PC-3 (cell line): ENCODE measurements at places on chromosomes 6 and 20.

GRCh38 chr20:57375652-57376230 lies 15.5 kb upstream of the RBM38 start:
- DNase-seq = no peak

DNA sequence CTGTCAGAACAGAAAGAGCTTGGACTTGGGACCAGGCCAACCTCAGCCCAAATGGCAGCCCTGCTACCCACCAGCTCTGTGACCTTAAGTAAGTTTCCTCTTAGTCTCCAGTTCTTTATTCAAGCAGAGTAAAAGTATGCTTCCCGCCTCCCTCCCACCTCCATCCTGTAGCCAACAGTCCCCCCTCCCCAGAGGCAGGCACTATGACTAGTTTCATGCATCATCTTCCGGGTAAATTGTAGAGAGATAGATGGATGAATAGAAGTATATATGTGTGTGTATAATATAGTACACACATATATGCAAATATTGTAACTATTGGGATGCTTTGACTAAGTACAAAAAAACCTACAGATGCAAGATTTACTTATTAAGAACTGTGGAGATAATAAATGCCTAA lies 39.5 kb upstream of the B4GALT5 start:
- DNase-seq = peak; percentile 63

GRCh38 chr20:63856098-63856511 lies 5.2 kb upstream of the ABHD16B start:
- DNase-seq = no peak

DNA sequence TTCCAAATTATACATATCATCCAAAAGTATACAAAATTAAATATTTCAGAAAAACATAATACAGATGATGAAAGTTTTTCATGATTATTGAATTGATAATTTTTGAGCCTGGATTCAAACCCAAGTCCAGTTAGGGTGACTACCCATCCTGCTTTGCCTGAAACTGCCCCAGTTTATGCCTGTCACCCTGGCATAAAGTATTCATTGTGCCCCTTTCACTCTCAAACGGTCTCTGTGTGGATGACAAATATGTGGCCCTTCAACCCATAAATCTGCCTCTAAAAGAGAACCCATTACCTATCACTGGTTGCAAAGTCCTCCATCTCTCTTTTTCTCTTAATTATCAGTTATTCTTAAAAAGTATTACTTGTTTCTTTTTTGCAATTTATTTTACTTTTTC lies 553.7 kb upstream of the JARID2 start:
- no peak for DNase-seq

DNA sequence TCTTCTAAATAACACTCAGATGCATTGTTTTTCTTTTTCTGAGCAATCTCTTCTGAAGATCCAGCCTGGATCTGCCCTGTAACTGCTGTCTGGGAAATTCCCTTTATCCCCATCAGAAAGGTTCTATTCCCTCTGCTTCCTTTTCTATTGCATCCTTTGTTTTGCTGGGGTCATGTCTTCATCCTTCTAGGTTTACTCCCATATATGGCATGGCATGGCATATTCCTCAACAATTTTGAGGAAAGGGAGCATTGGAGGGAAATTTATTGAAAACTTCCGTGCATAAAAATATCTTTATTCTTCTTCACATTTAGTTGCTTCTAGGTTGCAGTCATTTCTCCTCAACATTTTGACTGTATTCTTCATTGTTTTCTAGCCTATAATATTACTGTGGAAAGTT lies 47.2 kb downstream of the ADGRF1 start:
- DNase-seq = no peak

- DNase-seq = no peak
Observed at GRCh38 chr20:32790751-32791057, 28.5 kb downstream of the DNMT3B start.

DNA sequence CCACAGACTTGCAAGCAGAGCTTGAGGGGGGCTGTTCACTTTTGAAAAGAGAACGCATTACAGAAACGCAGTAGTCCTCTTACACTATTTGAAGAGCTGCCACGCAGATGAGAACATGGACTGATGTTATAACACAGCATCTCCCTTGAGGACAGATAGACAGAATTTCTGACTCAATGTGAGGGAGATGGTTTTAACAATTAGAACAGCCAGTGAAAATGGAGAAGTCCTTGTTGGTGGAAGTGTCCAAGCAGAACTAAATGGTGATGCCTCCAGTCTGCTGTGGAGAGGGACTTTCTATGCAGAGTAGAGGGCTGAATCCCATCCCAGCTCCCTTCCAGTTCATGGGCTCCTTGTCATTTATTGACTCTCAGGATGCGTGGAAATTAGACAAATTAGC lies 100.0 kb downstream of the RREB1 start:
- no peak for DNase-seq

DNA sequence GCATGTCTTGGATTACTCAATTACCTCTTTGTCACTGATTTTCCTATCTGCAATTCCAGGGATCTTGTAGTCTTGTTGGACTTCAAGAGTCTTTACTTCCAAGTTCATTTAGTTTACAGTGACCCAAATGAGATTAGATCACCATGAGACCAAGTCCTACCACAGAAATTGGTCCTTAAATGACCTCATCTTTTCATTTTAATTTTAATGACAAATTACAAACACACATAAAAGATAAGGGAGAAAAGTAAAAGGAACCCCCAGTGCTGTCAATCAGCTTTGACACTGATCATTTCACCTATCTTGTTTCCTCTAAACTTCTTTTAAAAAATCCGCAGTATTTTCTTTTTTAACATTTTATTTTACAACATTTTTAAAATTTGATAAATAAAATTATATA lies 54.9 kb upstream of the FYN start:
- no peak for DNase-seq

DNA sequence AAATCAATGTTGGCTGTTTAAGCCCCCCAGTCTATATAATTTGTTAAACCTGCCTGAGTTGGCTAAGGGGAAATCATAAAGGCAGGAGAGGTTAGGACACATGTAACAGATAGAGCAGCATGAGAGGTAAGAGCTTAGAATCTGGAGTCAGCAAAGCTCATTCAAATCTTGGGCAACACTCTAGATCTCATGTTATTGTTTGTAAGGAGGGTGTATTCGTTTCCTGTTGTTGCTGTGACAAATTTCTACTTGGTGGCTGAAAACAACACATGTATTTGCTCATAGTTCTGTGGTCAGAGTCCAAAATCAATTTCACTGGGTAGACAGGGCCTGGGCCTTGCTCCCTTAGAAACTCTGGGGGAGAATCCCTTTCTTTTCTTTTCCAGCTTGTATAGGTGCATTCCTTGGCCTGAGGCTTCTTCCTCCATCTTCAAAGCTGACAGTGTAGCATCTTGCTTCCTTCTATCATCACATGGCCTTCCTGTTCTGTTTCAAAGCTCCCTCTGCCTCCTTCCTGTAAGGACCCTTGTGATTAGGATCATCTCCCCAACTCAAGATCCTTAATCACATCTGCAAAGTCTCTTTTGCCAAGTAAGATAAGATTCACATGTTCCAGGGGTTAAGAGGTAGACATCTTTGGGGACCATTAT lies 4.4 kb downstream of the LY86 start:
- no peak for DNase-seq

GRCh38 chr20:21125072-21125848 lies 622 bp upstream of the KIZ start:
- DNase-seq = peak; percentile 62

DNA sequence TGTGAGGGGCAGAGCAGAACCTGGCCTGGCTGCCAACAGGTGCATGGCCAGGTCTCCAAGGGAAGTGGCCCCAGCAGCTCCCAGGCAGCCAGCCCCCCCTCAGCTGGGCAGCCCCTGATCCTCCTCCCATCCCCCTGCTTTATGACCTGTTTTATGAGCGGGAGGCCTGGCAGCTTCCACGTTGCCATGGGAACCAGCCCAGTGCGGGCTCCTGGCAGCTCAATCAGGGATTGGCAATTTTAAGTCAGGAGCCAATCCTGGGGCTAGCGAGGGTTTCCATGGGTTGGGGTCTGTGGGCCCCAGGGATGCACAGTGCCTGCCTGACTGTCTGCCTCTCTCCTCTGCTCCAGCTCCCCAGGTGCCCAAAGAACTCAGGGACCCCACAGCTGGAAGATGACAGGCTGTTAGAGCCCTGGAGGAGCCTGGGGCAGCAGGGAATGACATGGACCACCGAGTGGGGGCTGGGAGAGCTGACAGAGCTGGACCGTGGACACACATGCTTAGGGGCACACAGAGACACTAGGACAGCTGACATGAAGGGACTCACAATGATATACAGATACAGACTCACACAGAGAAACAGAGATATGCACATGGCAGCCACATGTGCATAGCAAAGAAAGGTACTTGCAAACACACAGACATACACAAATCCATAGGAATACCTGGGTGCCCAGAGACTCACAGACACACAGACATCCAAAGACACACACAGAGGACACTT lies 56.5 kb upstream of the SIRPA start:
- DNase-seq = no peak

GRCh38 chr20:16258766-16259165 lies 314.5 kb downstream of the KIF16B start:
- DNase-seq = no peak

- no peak for DNase-seq
Observed at GRCh38 chr6:96923871-96924493, 546 bp upstream of the KLHL32 start.

DNA sequence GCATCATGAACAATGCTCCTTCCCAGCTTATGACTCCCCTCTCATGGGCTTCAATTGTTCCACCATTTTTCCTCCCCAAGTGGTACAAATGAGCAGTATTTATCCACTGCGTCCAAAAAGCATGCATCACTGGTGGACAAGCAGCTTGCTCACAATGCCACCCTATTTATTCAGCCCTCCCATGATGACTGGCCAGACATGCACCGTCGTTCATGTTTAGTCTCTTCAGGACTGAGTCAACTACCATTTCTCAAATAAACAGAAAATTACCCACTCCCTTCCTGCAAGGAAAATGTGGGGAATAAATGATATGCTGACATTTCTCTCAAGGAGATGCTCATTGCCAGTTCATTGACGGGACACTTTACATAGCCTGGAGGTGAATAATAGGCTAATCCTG lies 300.4 kb downstream of the C6orf118 start:
- DNase-seq = peak; percentile 19

GRCh38 chr6:39657355-39658135 lies 67.7 kb downstream of the KIF6 start:
- DNase-seq = no peak

DNA sequence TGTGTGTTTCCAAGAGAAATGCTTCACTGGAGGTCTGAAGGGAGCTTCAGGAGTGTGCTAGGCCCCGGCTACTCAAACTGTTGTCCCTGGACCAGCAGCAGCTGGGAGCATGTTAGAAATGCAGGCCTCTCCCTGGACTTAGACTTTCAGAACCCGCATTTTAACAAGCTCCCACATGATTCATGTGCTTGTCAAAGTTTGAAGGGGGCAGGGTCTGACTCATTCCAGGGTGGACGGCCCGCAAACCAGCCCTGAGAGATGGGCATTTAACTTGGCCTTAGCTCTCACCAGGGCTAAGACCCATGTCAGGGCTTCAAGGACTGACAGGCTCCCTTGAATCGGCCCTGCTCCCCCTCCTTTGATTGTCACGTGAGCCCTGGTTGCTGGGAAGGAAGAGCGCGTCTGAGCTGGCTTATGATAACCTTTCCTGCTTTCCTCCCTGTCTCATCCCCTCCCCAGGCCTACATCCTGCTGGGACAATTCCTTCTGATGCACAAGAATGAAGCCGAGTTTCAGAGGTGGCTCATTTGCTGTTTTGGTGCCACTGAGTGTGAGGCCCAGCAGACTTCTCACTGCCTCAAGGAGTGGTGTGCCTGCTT lies 35.5 kb downstream of the BANF2 start:
- DNase-seq = peak; percentile 85

DNA sequence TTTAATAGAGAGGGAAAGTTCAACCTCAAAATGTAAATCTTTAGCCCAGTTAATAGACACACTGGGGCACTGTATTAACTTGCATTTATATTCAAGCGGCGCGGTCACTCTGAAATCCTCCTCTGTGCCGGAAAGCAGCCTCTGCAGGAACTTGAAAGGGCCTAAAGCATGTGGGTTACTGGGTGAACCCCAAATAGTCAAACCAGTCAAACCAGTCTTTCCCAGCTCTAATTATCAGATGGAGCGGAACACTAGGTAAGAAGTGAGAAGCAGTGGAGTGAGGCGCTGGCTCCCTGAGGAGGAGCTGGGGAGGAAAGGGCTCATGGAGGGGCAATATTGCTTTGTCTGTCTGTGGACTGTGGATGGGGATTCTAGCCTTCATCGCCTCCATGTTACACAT lies 531.3 kb downstream of the QKI start:
- DNase-seq = no peak

DNA sequence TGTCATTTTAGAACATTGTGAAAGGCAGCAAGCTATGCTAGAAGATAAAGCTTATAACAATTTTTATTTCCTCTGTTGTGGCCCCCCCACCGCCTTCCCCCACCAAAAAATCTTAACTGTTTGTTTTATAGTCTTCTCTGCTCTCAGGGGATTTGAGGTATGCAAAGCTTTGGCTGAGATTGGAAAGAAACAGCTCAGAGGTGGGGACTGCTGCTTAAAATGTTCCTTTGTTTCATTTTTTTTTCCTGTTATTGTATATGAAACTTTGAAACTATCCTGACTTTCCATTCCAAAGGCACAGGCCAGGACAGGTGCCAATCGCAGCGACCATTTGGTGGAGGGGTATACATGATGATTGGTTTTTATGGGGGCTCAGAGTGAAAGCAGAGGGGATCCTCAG lies 114.7 kb upstream of the PHACTR1 start:
- DNase-seq = no peak

GRCh38 chr6:26034905-26035304 lies 52.3 kb upstream of the HFE start:
- no peak for DNase-seq

DNA sequence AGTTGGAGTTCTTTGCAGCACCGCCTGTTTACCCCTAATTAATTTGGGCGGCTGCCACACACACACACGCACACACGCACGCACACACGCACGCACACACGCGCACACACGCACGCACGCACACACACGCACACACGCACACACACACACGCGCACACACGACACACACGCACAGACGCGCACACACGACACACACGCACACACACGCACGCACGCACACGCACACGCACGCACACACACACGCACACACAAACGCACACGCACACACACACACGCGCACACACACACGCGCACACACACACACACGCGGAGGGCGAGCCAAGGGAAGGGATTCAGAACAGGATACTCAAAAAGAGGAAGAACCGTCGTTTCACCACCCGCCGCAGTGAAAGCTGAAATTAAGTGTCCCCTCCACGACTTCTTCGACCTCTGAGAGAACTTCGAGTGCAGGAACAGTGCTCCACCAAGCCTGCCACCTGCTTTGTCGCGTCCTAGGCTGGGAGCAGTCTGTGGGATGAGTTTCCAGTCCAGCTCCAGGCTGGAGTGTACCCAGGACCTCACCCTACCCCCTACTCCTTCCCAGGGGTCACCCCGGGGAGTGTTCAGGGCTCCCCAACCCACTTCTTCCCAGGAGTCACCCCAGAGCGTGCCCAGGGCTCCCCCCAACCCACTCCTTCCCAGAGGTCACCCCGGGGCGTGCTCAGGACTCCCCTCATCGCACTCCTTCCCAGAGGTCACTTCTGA lies 1.1 kb downstream of the RNASET2 start:
- DNase-seq = peak; percentile 26

GRCh38 chr6:93048381-93048780 lies 371.0 kb downstream of the EPHA7 start:
- no peak for DNase-seq
